ENCODE measurements at places on chromosomes 7 and 10.

DNA sequence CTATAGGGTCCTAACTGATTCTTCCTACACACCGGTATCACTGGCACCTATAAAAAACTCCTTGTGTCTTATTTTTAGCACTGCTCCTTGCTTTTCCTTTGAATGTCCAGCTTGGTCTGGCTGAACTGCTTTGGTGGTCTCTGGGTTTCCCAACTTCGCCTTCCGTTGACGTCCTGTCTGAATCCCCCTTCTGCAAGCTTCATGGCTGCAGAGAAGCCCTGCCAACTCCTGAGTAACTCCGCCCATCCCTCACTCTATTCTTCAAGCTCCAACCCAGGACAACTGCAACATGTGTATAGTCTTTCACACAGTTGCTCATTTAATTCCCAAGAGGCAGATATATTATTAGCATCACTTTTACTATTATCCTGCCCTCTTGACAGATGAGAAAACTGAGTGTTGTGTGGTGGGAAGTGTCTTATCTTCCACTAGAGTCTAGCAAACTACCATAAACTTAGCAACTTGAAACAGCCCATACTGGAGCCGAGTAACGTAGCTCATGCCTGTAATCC lies 40.9 kb downstream of the MTURN start:
- DNase-seq = no peak

GRCh38 chr10:97060441-97061084 lies 125.2 kb downstream of the SLIT1 start:
- no peak for DNase-seq

DNA sequence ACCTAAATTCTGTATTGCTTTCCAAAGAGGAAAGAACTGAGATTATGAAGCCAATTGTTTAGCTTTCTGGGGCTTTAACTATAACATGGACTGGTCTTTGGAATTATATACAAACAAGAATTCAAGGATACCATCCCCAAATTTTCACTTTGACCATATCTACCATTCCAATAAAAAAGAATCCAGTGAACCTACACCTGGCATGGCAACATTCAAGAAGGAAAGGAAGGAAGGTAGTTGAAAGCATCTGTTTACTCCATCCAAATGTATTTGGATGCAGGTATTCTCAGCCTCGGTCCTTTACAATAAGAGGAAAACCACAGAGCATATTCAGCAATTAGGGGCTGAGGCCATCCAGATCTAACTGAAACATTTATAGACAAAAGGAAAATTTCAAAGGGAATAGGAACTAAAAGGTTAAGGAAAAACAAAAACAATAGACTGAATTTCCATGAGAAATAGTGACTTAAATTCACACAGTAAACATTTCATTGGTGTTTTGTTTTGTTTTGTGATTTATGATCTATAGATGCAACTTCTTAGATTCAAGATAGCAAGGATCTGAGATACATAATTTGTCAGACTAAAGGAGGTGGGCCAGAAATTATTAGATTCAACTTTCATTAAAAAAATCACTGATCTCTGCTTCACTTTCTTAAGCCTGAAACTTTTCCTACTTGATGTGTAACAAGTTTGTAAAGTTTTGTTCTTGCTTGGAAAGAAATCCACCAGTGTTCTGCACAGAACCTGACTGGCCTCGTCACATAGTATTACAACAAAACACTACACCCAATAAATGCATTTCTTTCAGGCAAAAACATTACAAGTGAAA lies 12.7 kb downstream of the SKIDA1 start:
- DNase-seq = no peak

DNA sequence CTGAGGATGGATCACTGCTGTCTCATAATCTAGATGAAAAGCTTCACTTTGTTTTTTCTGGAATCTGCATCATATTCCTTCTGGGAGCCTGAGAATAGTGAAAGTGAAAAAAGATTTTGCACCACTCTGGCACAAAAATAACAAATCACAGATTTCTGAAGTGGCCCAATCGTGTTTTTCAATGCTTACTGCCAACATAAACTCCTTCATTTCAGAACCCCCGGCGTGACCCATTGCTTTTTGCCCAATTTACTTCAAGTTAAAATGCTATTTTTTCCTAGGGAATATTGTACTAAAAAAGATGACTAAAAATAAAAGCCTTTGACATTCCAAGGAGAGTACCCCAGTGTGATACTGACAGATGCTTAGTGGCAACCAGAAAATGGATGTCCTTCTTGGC lies 53.7 kb upstream of the ANK3 start:
- DNase-seq = no peak

GRCh38 chr10:69655124-69655867 lies 25.2 kb downstream of the FAM241B start:
- DNase-seq = no peak

DNA sequence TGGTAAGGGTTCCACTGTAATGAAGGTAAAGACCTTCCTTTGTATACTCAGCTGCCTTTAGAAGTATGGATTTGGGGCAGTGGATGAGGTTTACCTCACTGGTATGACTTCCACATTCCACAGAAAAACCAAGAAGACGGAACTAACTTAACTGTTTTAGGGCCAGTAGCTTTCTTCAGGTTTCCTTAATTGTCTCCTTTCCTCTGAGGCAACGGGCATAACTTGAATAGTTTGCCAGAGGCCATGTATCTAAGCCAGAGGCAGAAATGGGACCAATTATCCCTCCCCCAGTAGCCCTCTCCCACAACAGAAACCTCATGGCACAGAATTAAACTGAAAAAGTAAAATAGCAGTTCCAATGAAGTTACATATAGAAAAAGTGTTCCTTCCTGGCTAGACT lies 281.7 kb downstream of the PHTF2 start:
- DNase-seq = no peak

DNA sequence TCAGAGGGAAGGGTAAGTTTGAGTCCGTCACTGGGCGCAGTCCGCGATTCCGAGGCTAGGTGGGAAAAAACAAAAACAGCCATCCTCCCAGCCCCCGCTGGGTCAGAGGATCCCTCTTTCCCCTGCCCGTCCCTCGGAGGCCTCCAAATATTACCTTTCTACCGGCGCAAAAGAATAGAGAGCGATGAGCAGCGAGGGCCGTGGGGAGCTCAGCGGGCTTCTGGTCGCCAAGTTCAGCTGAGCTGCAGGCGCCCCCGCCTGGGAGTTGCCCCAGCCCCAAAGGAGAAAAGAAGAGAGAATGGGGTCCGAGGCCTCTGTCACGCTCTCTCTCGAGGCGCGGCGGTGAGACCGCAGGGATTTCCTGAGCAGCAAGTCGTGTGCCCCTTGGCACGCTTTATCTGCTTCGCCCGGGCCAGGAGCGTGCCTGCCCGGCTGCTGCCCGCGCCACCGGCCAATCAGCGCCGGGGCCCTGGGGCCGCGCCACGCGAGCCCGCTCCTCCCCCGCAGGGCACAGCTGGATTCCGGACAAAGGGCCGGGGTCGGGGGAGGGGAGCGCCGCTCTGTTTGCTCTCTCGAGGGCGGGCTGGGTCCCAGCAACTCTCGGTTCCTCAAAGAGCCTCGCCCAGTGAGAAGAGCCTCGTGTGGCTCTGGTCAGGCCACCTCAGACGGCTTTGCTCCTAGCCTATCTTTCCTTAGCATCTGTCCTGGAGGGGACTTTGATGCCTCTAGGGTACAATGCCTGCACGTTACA lies at the start of gene NEUROG3:
Gene NEUROG3, minus strand, starts transcription at position 367 of the 751 bp plus-strand sequence. CDS start 379 bp downstream, outside the sequence.
- DNase-seq = no peak

- no peak for DNase-seq
These were observed 16.4 kb downstream of the GHRHR start for GRCh38 chr7:30980194-30980593.

DNA sequence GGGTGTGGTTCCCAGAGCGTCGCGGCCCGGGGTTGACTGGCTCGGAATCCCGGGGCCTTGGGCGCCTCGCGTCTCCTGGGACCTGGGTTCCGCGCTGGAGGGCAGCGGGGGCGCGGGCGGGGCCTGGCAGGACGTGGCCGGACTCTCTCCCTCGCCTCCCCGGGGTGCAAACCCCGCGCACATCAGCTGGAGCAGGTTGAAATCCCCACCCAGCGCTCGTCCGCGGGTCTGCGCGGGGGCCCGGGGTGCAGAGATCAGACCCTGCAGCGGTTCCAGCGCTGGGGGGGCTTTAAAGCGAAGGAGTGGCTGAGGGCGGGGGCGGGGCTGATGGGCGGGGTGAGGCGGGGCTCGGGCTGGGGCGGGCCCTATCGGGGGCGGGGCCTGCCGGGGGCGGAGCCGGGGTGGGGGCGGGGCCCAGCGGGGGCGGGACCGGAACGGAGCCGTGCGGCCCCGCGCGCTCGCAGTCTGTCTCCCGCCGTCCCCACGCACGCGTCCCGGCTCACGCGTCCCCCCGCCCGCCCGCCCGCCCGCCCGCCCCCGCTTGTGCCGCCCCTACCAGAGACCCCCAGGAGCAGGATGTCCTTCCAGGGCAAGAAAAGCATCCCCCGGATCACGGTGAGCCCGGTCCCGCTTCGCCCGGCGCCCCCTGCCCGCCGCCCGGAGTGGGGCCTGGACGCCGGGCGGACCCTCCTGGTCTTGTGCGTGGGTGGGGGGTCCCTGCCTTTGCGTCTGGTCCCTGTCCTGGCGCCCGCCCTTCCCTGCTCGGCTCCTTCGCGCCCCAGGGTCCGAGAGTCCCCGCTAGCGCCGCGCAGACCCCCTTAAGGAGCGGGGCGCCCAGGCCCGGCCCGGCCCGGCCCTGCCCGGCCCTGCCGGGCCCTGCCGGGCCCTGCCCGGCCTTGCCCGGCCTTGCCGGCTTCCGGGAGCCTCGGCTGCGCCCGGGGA lies at the start of gene DPYSL4:
Gene DPYSL4, plus strand, starts transcription at position 461 of the 942 bp plus-strand sequence. Its CDS starts 116 bp downstream, at position 577.
- DNase-seq = no peak

DNA sequence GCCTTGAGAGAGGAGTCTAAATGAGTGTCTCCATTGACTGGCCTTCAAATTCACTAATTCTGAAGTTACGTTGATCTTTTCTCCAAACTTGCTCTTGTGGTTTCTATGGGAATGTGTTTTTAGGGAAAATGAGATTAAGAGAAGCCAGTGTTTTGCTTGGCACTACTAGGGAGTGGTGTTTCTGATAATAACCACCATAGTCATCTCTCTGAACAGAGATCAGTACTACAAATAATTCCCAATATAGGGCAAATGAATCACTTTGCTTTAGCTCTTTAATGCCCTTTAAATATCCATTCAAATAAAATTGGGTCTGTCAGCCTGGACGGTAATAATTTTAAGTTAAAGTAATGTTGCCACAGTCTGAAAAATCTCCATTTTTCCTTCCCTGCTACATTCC lies 90.8 kb downstream of the NRF1 start:
- no peak for DNase-seq

DNA sequence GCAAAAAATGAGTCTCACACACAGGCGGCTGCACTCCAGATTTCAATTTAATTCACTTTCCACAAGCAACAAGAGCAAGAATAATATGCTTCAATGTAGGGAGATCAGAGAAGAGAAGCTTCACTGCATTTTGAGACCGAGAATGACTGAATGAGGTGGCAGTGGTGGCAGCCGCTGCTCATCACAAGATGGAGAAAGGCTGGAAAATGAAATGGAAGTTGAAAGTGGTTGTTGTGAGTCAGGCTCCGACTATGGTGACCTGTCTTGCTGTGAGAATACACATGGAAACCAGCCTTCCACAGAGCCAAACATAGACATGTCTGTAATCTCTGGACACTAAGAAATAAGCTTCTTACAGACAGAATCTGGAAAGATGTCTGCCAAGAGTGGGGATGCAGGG lies 499.6 kb upstream of the LRRN3 start:
- DNase-seq = no peak

- no peak for DNase-seq
These were observed 2.3 kb upstream of the INSYN2A start for GRCh38 chr10:127198721-127199120.

GRCh38 chr10:72765051-72765745 lies 73.3 kb downstream of the MCU start:
- no peak for DNase-seq

DNA sequence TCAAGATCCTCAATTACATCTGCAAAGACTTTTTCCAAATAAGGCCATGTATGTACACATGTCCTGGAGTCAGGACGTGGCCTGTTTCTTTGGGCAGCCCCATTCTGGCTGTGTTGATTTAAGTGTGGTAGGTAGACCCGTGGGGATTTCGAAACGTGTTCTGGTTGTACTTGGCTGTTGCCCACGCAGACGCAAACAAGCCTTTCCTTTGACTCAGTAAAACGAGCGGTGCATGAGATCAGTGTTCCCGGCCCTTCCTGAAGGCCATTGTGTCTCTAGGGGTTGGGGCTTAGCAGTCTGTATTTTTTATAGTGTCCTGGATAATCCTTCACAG lies 64.8 kb upstream of the DNAJB6 start:
- DNase-seq = no peak

DNA sequence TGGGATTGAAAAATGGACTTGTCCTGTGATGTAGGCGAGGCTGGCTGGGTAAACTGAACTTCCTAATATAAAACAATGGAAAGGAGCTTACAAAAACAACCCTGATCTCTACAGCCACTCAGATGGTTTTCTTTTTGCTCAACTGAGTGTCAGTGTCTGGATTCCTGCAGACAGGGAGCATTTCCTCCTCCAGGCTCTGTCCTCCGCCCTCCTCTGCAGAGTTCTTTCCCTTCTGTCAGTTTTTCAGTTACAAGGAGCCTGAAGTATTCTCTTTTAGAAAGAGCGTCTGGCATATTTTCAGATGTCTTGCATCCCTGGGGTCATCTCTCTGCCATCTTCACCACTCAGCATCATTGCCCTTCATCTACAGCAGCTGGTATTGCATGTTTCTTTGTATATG lies 50.0 kb upstream of the PITRM1 start:
- no peak for DNase-seq

DNA sequence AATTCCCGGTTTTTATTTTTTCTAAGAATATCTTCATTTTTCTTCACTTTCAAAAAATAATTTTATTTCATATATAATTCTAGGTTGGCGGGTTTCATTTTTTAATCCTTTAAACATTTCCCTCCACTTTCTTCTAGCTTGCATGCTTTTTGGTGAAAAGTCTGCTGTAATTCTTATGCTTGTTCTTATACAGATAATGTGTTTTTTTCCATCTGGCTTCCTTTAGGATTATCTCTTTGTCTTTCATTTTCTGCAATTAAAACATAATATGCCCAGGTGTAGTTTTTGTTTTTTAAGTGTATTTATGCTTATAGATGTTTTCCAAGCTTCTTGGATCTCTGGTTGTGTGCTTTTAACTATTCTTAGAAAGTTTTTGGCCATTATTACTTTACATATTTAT lies 341.3 kb upstream of the SEMA3C start:
- no peak for DNase-seq

- peak; percentile 39 for DNase-seq
These were observed 7.3 kb downstream of the FGFBP3 start for GRCh38 chr10:91901784-91902677.

DNA sequence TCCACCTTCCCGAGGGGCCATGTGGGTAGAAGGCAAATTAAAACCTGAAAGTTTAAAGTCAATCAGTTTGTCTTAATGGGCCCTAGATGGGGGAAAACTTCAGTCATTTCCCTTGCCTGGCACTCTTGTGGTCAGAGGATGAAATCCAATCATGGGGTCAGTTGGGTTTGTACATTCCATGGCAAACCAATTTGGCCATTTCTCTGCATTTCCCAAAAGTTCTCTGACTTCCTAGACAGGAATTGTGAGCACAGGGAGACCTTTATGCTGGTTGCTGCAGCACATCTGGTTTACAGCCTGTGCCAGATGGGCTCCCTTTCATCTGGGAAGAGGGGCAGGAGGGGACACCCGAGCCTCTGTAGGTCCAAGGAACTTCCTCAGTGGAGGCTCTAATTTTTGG lies 113.0 kb downstream of the CYP26A1 start:
- no peak for DNase-seq
